Naive thymus-derived CD8-positive, alpha-beta T cell (primary cell): ENCODE measurements at places on chromosomes 4 and X. TPM values are rescaled to one million over a fixed set of nuclear protein-coding genes. Genes with fewer than 3 reads are reported as not detected.

DNA sequence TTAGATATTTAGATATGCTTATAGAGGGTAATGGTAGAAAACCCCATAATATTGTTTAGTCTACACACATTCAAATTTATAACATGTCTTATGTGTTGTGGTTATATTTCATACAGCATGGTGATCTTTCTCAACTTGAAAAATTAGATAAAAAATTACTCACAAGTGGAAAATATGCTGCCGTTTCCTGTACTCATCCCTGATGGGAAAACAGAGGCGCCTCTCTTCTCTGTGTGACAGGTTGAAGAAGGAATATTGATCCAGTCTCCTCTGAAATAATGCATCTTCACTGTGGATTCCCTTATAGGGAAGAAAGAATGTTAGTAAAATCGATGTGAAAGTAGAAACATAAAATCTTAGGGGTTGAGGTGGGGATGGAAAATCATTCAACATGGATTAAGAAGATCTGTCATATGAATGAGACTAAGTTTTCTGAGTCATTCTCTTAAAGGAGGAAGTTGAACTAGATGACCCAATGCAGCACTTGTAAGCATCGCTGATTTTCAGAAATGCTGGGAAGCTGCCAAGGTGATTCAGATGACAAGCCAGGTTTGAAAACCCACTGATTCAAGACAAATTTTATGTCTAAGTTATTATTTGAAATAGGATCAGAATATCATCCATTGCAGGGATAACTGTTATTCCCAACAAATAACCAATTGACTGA is 70.7 kb downstream of the ANKRD50 start:
- DNase-seq: no peak

- DNase-seq: no peak
Measured at GRCh38 chr4:6782846-6783110, 251 bp downstream of the KIAA0232 start.

GRCh38 chr4:70628444-70628843 is at the start of gene ENAM:
TSS of gene ENAM (plus strand) at chr4:70628744. CDS start at chr4:70629501, 757 bp downstream.
- no peak for DNase-seq

BEX1 gene
- total RNA-seq: not detected

TNMD gene
- total RNA-seq: not detected

DNA sequence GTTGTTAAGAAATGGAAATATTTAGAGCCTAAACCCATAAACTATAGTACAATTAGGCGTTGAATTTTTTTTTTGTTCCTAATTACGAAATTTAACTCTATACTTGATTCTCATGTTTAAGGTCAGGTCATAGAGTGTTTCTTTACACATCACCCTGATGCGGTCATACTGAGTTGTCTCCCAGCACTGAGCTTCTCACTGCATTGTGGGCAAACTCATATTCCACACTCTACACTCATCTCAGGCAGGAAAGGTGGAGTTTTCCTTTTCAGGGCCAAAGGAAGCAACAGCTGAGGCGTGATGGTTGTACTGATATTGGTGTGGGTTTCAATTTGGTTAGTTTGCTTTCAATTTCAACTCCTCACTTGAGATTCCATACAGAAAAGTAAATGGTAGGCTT is 75.4 kb downstream of the FAT4 start:
- DNase-seq: no peak

GRCh38 chrX:49230500-49231232 is 2.5 kb downstream of the CACNA1F start:
- DNase-seq: peak; percentile 48

ZBED1 gene
- 27.8 TPM for total RNA-seq

TBX22 gene
- not detected for total RNA-seq

DNA sequence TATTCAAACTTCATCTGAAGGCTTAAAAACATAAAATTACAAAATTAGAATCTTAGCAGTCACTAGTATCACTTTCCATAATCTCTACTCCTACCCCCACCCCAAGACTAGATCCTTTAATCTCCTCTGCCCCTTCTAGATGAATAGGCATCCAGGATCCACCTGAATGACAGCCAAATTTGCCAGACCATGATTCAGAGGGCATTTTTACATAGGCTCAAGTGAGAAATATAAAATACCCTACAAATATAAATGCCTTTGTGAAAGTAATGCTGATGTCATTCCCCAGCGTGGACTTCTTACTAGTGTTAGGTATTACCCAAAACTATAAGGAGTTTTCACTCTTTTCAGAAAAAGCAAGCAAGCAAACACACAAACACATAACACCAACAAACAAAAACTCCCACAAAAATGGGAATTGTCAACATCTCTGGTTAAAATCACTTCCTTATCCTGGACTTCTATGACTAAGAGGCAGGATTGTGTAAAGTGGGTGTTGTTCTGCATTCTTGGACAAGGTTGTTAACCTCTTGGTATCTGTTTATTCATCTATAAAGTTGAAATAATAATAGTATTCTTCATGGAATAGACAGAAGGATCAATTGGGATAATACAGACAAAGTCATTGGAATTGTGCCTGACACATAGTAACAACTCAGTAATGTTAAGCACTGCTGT is 51.3 kb upstream of the TMPRSS11F start:
- DNase-seq: no peak
